ENCODE measurements at places on chromosomes 6 and 20. TPM values are rescaled to one million over a fixed set of nuclear protein-coding genes. Genes with fewer than 3 reads are reported as not detected.

Gene DUSP15
- polyA plus RNA-seq, result 20.7 TPM

Gene TRIM31
- polyA plus RNA-seq, result 0.21 TPM

Gene GLP1R
- polyA plus RNA-seq, result 1.1 TPM

Gene STMND1
- 0.71 TPM for polyA plus RNA-seq

Gene HLA-DQB1
- polyA plus RNA-seq, result 11.9 TPM

Gene POU5F1
- polyA plus RNA-seq, result 8.7 TPM

Gene SLCO4A1
- 9.1 TPM for polyA plus RNA-seq

Gene SOBP
- polyA plus RNA-seq, result 14.3 TPM

Gene TSBP1
- 0.24 TPM for polyA plus RNA-seq

Gene ZBTB46
- 19.3 TPM for polyA plus RNA-seq

Gene PHACTR3
- polyA plus RNA-seq, result 13.7 TPM

Gene COL9A3
- 23.2 TPM for polyA plus RNA-seq

Gene LHFPL5
- polyA plus RNA-seq, result 0.08 TPM

Gene HEY2
- polyA plus RNA-seq, result 7.9 TPM

Gene POM121L2
- polyA plus RNA-seq, result not detected

Gene AGER
- 10.8 TPM for polyA plus RNA-seq

GRCh38 chr6:44275271-44275748 lies 5.1 kb downstream of the TMEM151B start:
- DNase-seq, result no peak

- no peak for DNase-seq
These were observed 1.7 kb upstream of the GMPR start for GRCh38 chr6:16236631-16237199.

GRCh38 chr6:45300736-45301135 lies 27.4 kb upstream of the RUNX2 start:
- DNase-seq, result no peak

- DNase-seq, result no peak
These were observed 24.7 kb upstream of the ZFAND3 start for GRCh38 chr6:37794825-37795224.

DNA sequence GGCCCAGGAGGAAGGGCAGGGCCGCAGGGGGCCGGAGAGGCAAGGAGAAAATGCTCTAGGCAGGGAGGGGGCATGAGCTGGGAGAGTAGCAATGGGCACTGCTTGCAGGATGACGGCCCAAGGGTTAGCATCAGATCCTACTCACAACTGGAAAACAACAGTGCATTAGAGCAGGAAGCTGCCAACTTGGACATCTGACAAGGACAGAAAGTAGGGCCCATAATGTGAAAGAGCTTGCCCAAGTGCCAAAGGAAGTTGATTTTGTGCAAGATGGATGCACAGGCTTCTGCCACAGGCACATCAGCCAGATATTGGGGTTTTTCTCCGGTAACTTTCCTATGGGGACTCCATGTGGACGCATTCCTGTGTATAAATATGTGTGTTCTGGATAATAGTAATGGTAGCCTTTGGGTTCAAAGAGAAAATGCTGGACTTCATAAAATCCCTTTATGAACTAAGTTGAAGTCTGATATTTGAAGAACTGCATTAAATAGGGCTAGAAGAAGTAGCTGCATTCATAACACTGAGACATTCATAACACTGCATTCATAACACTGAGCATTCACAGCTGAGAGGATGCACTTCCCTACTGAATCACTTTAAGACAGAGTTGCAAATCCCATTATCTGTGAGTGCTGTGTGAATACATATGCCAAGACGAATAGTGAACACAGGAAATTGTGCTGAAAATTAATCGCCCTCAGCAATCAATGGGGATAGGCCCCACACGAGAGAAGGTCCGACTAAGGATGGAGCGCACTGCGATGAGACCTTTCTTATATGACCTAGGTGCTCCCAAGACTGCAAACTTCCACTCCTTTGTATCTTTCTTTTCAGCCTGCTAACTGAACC lies 235.6 kb upstream of the PRDM1 start:
- DNase-seq, result no peak

DNA sequence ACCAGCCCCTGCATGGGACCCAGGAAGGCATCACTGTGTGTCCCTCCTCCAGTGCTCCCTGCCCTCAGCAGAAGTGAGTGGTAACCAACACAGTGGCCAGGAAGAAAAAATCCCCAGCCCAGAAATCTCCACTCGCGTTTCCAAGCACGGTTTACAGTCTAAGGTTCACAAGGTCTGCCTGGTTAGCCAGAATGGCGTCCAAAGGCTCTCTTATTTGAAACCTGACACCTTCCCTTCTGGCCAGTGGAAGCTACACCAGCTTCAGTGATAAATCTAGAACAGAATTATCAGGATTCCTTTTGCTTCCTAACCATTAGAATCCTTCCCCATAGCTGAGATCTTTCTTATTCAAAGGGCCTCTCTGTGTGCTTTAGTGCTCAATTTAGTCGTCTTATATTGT lies 9.2 kb downstream of the LY86 start:
- no peak for DNase-seq

- no peak for DNase-seq
These were observed 107.7 kb upstream of the CDYL start for GRCh38 chr6:4668271-4669179.

- no peak for DNase-seq
These were observed 34.0 kb downstream of the ZC3H12D start for GRCh38 chr6:149450679-149451375.

- no peak for DNase-seq
These were observed 25.5 kb upstream of the L3MBTL3 start for GRCh38 chr6:129992881-129993280.

- no peak for DNase-seq
These were observed 243.7 kb downstream of the TFAP2C start for GRCh38 chr20:56872620-56873458.

GRCh38 chr20:24729896-24730605 lies 219.0 kb upstream of the CST7 start:
- DNase-seq, result no peak

- DNase-seq, result no peak
These were observed 112.8 kb downstream of the TBX18 start for GRCh38 chr6:84651583-84651982.

GRCh38 chr6:94272327-94272726 lies 853.0 kb upstream of the EPHA7 start:
- DNase-seq, result no peak

DNA sequence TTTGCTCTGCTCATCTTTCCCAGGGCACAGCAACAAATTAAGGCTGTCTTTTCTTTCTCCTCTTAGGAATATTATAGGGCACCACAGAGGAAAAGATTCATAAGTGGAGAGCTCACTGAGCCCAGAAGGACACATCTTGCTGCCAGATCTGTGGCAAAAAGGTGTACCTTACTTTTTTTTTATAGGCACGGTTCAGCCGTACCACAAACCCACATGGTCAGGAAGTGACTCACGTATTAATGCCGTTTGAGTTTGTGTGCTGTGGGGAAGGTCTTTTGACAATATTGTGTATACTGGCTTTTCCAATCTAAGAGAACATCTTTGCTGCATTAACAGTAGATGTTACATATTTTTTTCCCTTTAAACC lies 28.4 kb downstream of the PAQR8 start:
- DNase-seq, result no peak

DNA sequence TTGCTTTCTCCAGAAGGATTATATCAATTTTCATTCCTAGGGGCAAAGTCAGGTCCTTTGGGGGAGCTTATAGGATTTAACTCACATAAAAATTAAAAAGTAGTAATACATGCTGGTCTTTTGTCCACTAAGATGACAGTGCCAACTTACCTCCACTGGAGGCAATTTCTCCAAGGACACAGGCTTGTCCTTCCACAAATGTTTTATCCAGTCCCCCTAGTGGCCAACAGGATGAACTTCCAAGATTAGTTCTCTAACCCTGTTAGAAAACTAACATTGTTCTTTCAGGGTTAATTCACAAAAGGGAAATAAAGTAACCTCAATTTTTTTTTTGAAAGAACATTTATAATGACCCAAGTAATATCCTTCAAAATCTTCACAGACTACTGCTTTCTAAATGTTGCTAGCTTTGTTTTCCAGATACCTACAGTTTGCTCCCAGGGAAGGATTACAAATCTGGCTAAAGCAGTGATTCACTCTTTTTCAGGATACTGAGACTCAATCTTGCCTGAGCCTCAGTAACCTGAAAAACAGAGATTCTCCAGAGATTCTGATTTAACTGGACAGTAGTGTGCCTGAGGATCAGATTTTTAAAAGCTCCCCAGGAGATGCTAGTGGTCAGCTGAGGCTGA lies 31.7 kb upstream of the UBR2 start:
- no peak for DNase-seq

DNA sequence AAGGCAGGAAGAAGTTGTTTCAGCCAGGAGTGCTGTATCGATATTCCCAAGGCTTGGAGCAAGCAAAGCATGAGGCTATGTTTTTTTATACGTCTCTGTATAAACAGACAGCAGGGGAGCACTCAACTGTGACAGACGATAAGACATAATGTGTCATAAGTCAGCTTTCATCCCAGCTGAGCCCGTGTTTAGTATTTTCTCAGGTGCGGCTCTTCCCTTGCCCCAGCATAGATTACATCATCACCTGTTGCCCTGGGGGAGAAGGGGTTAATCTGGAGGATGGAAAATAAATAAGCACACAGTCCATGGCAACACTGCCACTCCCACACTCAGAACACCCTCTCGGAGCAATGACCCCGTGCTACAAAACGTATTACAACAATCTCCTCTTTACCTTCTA lies 22.1 kb upstream of the KCNK5 start:
- DNase-seq, result no peak

GRCh38 chr20:9311132-9311531 lies 203.3 kb upstream of the LAMP5 start:
- DNase-seq, result no peak

GRCh38 chr20:23874747-23875146 lies 4.8 kb downstream of the CST5 start:
- DNase-seq, result no peak

GRCh38 chr20:43658069-43658722 lies 8.7 kb upstream of the MYBL2 start:
- no peak for DNase-seq

- DNase-seq, result peak; percentile 26
These were observed at the start of gene RNF182 for GRCh38 chr6:13924949-13925881. Gene RNF182 (plus strand): TSS chr6:13924952. CDS start chr6:13977120, 52,168 bp downstream.

- DNase-seq, result no peak
These were observed 65.2 kb upstream of the PDE10A start for GRCh38 chr6:165728216-165728615.

- no peak for DNase-seq
These were observed 148.2 kb upstream of the MLN start for GRCh38 chr6:33952016-33952415.

GRCh38 chr20:37309936-37310590 lies 20.6 kb downstream of the MANBAL start:
- no peak for DNase-seq

- DNase-seq, result no peak
These were observed 41.0 kb downstream of the COX4I2 start for GRCh38 chr20:31678389-31679356.

GRCh38 chr6:13407709-13408695 lies 79.4 kb downstream of the GFOD1 start:
- no peak for DNase-seq

DNA sequence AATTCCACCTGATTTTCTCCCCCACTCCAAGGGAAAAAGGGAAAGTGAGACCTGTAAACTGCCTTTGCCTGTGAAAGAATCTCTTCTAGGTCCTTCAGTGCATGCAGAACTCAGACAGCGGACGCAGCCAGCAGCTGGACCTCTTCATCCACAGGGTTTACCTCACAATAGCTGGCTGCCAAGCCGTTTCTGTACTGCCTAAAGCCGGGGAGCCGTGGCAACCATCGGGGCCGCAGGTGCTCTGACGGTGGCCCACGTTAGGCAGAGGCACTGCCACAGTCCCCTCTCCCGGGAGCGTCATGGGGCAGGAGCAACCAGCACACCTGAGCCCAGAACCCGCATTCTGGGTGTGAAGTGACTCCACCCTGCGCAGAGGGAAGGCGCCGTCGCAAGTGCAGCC lies 206.1 kb downstream of the TTLL2 start:
- no peak for DNase-seq

GRCh38 chr20:54476169-54477009 lies 996 bp downstream of the DOK5 start:
- DNase-seq, result no peak

DNA sequence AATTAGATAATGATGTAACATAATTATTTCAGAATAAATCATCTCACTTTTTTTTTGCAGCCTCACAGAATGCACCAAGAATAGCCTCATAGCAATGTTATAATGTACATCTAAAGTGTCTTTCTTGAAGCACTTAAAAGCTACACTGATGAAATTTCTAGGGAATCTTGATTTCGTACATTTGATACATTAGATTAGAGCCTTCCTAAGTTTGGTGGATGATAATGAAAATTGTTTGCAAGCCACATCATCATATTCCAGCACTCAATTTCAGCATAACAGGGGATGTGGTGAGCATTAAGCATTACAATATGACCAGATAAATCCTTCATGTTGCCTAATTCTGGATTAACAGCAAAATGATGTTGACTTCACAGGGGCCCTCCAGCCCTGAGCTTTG lies 9.7 kb upstream of the METTL24 start:
- no peak for DNase-seq
